ENCODE measurements at places on chromosomes 3 and 15. TPM values are rescaled to one million over a fixed set of nuclear protein-coding genes. Genes with fewer than 3 reads are reported as not detected.

- no peak overlapping the region for H3K4me3 ChIP-seq
- no peak for DNase-seq
Observed at GRCh38 chr15:59352683-59353082, 20.0 kb downstream of the MYO1E start.

CTXND1 gene
- 0.10 TPM for total RNA-seq

IL17RD gene
- 38.4 TPM for total RNA-seq

DNA sequence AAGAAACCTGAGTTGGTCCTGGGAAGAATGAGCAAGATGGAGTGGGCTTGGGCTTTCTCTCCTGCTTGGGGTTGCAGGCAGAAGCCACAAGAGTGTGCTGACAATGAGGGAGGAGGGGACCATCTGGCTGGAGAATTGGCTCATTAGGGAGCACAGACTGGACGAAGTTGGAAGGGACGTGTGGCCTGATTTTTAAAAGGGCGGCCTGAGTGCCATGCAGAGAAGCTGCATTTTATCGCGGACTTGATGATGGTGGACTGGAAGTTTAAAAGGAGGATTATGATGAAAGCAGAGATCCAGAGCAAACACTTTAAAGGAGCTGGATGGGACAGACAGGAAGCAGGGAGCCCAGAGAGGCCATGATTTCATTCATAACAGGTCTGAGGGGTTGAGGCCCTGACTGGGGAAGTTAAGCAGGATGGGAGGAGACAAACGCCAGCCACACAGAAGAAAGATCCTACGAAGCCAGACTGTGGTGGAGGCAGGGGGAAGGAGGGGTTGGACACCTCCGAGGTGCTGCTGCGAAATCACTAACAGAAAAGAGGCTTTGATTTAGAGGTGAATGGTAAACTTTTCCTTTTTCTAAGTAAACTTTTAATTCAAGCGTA lies 23.6 kb downstream of the TLNRD1 start:
- H3K4me3 ChIP-seq = no peak overlapping the region
- no peaks in the 10 kb centered on the region for H3K27me3 ChIP-seq
- DNase-seq = no peak
- H3K36me3 ChIP-seq = no peaks in the 10 kb centered on the region
- no peaks in the 10 kb centered on the region for H3K4me1 ChIP-seq

MUC13 gene
- not detected for total RNA-seq

GRCh38 chr3:64865839-64866570 lies 178.2 kb upstream of the ADAMTS9 start:
- no peak overlapping the region for H3K4me3 ChIP-seq
- H3K36me3 ChIP-seq = no peaks in the 10 kb centered on the region
- peaks cover 17% of the 10 kb centered on the region for H3K4me1 ChIP-seq
- no peaks in the 10 kb centered on the region for H3K27me3 ChIP-seq
- H3K27ac ChIP-seq = no peak overlapping the region
- DNase-seq = no peak

LRRC34 gene
- total RNA-seq = 5.4 TPM

WDR76 gene
- total RNA-seq = 71.8 TPM

KY gene
- not detected for total RNA-seq

- DNase-seq = no peak
- H3K4me3 ChIP-seq = no peak overlapping the region
- H3K27ac ChIP-seq = no peak overlapping the region
Observed at GRCh38 chr3:25854635-25855034, 64.7 kb downstream of the OXSM start.

ANKUB1 gene
- not detected for total RNA-seq

- DNase-seq = no peak
- H3K36me3 ChIP-seq = peaks cover 5% of the 10 kb centered on the region
- H3K4me3 ChIP-seq = peak overlapping the region; percentile 99
- no peaks in the 10 kb centered on the region for H3K27me3 ChIP-seq
- H3K4me1 ChIP-seq = no peaks in the 10 kb centered on the region
- peak overlapping the region; percentile 96 for H3K27ac ChIP-seq
Observed at GRCh38 chr3:47782446-47783308, 984 bp upstream of the SMARCC1 start.

NIPA2 gene
- 110 TPM for total RNA-seq
